ENCODE measurements at places on chromosomes 7 and 10. TPM values are rescaled to one million over a fixed set of nuclear protein-coding genes. Genes with fewer than 3 reads are reported as not detected.

Gene TMEM225B
- total RNA-seq, result 0.89 TPM

Gene PTPN20
- 3.2 TPM for total RNA-seq

DNA sequence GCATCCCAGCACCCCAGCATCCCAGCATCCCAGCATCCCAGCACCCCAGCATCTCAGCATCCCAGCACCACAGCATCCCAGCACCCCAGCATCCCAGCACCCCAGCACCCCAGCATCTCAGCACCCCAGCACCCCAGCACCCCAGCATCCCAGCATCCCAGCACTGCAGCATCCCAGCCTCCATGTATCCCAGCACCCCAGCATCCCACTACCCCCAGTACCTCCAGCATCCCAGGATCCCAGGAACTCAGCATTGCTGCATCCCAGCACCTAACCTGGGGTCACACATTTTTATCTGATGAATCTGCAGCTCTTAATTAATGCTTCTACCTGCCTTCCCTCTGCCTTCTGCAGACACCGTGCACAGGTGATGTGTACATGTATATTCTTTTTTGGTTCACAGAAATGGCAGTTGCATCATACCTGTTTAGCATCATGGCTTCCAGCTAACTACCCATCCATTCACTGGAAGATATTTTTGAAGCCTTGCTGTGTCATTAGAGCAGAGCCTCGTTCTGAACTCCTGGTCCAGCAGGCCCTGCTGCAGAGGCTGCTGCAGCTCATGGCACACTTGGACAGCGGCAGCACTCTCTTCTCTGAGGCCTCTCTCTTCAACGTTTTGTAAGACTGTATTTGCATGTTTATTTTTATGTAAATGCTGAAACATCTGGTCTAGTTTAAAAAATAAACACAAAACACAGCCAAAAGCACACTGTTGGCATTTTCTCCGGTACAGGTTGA, 4.6 kb upstream of the CFAP46 start:
- DNase-seq, result no peak

DNA sequence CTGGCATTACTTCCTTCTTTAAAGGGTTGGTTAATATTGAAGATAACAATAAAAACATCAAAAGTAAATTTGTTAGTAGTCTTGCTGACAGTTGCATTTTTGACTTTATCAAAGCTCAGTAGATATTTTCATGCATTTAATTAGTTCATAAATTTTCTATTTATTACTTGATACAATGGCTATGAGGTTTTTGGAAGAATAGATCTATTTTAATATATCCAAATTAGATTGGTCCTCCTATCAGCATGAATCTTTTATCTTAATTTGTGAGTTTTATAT, 16.4 kb downstream of the COL1A2 start:
- no peak for DNase-seq

- peak; percentile 9 for DNase-seq
Observed at GRCh38 chr7:151992375-151992774, 33.1 kb upstream of the GALNT11 start.

Gene ADAM22
- 18.6 TPM for total RNA-seq

Gene SUN3
- not detected for total RNA-seq

GRCh38 chr7:38339953-38340819, 66.8 kb upstream of the TARP start:
- DNase-seq, result no peak

Gene DDC
- not detected for total RNA-seq

DNA sequence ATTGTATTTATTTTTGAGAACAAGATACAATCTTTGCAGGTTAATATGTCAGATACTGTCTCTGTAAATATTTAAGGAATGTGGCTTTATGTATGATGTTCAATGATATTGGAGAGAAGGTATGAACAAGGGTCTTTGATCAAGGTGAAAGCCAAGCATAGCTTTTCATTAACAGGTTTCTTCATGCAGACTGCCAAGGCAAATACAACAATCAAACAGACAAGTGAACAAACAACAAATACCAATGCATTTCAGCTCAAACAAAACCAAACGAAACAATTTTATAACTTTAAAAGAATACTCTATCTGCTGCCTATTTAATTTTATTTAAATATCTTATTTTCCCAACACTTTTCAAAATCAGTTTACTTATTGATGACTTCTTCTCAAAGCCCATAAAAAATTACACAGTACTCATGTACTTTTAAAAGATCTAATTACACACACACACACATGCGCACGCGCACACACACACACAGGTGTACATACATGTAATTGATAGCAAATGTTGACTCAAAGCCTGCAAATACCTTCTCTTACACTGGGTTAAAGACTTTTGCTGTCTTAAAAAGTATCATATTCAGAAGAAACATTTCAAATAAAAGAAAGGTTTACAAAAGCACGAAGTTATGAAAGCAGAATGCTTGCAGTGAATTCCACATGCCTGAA, 201.1 kb upstream of the CCDC6 start:
- DNase-seq, result no peak

Gene ANKRD7
- total RNA-seq, result 0.49 TPM

DNA sequence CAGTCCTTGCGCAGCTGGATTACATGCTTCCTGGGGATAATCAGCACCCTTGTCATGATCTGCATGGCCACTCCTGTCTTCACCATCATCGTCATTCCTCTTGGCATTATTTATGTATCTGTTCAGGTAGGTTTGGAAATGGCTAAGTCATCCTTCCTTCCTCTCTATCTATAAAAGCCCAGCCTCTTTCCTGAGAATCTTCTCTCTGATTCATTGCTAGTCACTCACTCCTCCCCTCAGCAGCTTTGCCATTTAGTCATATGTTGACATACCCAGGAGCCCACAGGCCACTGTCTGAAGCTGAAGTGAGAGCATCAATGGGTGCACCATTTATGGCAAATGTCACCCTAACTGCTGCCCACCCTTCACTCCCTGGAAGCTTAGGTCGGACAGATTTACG, 52.0 kb downstream of the ABCC2 start:
- no peak for DNase-seq

DNA sequence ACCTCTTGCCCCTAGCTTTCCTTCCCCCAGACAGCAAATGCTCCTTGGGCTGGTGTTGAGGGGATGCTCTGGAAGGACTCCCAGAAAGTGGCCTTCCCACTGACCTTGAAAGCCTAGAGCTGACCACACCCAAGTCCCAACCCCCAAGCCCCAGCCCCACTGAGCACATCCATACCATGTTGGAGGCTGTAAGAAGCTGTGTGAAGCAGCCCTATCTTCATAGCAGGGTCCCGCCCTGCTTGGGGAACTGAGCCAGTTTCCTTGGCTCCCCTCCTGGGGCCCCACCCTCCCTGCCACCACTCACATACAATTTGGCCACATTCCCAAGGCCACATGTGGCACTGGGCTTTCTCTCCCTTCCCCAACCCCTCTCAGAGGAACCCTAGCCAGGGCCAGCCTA, 72.3 kb upstream of the CACUL1 start:
- DNase-seq, result no peak

DNA sequence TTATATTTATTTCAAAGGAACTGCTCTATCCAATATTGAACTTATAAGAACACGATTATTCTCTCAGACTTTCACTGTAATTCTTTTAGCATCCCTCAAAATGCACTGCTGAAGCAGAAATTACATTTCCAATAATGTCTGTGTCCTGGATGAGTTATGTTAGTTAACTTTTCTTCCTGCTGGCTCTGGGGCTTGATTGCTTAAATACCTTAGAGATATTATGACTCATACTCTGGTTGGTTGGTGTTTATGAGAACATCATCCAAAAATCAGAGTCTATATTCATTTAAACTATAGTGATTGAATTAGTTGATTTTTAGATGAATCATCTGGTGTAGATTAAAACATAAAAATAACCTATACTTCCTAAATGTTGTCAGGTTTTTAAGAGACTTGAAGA, 246.3 kb upstream of the VWC2 start:
- no peak for DNase-seq
